ENCODE measurements at places on chromosomes 2 and 18. TPM values are rescaled to one million over a fixed set of nuclear protein-coding genes. Genes with fewer than 3 reads are reported as not detected.

The THOC1 gene
- 145 TPM for polyA plus RNA-seq

The AMMECR1L gene
- 23.3 TPM for polyA plus RNA-seq

The HYCC2 gene
- polyA plus RNA-seq = 18.1 TPM

The TUBB8B gene
- not detected for polyA plus RNA-seq

The SETBP1 gene
- 13.7 TPM for polyA plus RNA-seq

The FAM110C gene
- polyA plus RNA-seq = 0.10 TPM

The NEB gene
- polyA plus RNA-seq = 2.9 TPM

The SNORC gene
- polyA plus RNA-seq = 0.68 TPM

The KCNJ13 gene
- polyA plus RNA-seq = not detected

The LINC00305 gene
- polyA plus RNA-seq = not detected

The SP140 gene
- 0.74 TPM for polyA plus RNA-seq

The CD207 gene
- polyA plus RNA-seq = not detected

The FBXO15 gene
- 6.1 TPM for polyA plus RNA-seq

The POMC gene
- polyA plus RNA-seq = not detected

The SLC5A7 gene
- not detected for polyA plus RNA-seq

The CYP27C1 gene
- 2.3 TPM for polyA plus RNA-seq

The CHMP1B gene
- polyA plus RNA-seq = 109 TPM

The SCN3A gene
- 153 TPM for polyA plus RNA-seq

The PDE11A gene
- polyA plus RNA-seq = 0.89 TPM

The PSTPIP2 gene
- polyA plus RNA-seq = 0.48 TPM

The BBS5 gene
- 4.6 TPM for polyA plus RNA-seq

The NR4A2 gene
- 0.48 TPM for polyA plus RNA-seq

All from neural cell (in vitro differentiated cells).